ENCODE measurements at places on chromosomes 16 and 17.

DNA sequence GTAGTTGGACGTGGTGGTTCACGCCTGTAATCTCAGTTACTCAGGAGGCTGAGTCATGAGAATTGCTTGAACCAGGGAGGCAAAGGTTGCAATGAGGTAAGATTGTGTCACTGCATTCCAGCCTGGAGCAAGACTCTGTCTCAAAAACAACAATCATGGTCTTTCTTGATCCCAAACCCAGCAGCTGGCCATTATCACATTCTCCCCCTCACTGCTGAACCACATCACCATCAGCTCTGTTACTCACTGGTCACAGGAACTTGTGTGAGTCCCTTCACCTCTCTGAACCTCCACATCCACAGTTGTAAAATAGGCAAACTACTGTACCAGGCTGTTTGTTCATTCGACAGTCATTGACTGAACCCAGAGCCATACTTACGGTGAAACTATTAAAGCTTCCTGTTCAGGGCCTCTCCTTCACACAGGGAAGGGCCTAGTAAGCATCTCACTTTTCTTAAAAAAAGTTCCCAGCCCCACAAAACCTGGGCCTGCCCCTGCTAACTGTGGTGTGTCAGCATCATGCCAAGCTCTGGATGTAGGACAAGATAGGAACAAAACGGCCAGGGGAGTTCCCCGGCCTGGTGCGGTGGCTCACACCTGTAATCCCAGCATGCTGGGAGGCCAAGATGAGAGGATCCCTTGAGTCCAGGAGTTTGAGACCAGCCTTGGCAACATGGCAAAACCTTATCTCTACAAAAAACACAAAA is 104.7 kb downstream of the COPRS start:
- peak; percentile 86 for DNase-seq

DNA sequence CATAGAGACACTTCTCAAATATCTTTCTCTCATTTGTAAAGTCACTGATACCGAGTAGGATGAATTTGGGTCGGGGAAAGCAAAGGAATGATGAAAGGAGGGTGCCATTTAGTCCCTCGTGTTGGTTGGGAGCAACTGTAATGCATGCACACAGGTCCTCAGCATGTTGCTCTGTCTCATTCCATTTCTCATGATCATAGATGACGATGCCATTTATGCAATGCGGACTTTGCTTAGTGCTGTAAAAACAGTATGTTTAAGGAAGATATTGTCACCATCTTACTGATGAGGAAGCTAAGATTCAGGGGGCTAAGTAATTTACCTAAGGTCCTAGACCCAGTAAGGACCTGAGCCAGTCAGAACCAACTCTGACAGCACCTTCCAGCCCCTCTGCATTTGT is 100.1 kb downstream of the AATF start:
- no peak for DNase-seq

- DNase-seq, result no peak
Observed at GRCh38 chr16:35339337-35339736, 1879.9 kb downstream of the TP53TG3F start.

DNA sequence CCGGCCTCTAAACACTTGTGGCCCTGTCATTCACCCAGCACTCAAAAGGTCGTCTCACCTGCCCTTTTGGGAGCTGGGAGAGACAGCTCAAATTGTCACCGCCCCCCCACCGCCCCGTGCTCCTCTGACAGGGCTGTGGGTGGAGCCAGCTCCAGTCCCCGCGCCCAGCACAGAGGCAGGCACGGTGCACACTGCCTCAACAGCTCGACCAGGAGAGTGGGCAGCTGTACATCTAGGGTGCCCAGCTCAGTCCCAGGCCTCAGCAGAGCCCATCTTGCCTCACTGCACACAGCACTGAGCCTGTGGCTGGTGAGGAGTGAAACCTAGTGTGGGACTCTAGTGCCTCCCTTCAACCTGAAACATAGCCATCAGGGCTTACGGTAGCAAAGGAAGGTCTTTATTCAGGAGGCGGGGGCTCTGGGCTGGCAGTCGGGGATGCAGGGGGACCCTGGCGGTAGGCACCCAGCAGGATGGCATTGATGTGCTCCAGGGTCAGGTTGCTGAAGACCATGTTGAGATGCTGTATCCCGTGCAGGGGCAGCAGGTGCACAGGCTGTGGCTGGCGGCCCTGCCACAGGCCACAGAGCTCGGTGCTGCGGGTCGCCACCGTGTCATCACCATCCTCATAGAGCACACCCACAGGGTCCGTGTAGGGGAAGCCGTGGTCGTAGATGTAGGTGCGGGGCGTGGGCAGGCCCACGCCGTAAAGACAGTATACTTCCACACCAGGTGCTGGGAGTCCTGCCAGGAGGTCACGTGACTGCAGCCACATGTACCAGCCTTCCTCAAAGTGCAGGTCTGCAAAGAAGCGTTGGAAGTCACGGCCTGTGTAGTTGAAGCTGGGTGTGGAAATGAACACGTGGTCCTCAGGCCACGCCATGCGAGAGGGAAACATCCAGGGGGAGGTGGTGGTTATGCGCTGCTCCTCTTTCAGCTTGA is 3.1 kb upstream of the PSMB10 start:
- DNase-seq, result no peak

GRCh38 chr16:65349626-65350025 is 227.8 kb upstream of the CDH11 start:
- DNase-seq, result no peak

DNA sequence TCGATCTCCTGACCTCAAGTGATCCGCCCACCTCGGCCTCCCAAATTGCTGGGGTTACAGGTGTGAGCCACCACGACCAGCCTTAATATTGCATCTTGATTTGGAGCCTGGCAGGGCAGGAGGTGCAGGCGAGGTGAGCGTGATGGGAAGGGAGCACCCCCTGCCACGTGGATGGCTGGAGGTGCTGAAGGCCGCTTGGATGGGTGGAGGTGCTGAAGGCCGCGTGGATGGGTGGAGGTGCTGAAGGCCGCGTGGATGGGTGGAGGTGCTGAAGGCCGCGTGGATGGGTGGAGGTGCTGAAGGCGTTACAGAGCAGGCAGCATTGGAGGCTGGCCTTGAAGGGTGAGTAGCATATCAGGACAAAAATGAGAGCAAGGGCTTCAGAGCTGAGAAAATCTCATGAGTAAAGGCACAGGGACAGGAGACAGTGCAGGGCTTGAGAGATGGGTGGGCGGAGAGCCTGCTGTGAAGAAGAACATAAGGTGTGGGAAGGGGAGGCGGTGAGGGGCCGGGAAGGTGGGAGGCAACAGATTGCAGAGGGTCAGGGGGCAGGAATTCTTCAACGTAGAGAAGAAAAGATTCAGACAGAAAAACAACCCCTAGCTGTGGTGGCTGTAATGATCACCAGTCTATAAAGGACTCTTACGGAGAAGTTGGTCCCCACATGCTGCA is 101.7 kb upstream of the SEC14L1 start:
- no peak for DNase-seq

- no peak for DNase-seq
Observed at GRCh38 chr17:27459433-27459832, 3.2 kb downstream of the KSR1 start.

DNA sequence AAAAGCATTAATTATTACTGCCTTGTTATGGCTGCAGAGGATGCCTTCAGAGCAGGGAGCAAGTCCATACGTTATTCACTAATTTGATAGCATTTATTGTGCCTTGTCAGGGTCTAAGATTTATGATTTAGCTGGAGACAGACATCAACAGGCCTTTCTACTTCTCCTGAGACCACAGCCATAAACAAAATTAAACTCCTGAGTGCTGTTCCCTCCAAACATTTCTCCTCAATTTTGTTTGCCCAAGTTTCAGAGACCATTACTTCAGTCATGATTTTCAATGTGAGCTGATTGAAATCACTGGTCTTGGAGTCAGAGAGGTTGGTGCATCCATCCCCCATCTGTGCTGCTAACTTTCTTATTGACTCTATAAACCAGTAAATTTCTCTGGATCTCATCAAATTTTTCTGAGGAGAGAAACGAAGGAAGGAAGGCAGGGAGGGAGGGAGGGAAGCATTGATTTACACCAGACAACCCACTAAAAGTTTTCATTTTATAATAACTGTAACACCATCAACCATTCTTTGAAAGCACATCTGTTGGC is 423.6 kb upstream of the CDH11 start:
- no peak for DNase-seq

GRCh38 chr17:73401911-73402310 is 90.1 kb upstream of the CDC42EP4 start:
- no peak for DNase-seq

DNA sequence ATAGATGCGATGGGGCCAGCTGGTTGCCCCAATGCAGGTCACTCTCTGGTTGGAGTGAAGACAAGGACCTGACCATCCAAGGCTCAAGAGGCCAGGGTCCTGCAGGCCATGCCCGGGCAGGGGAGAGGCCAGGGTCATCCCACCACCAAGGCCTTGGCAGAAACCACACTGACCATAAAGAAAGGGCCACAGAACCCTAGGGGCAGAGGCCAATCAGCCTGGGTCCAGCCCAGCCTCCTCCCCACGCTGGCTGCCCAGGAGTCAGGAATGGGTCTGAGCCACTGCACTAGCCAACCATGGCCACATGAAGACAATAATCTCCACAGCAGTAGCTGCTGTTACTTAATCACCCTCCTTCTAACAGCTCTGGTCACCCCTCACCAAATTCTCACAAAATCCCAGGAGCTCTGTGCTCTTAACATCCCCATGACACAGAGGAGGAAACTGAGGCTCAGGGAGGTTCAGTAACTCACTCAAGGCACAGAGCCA is 10.2 kb upstream of the BCAR1 start:
- no peak for DNase-seq

- DNase-seq, result no peak
Observed at GRCh38 chr17:40425741-40426140, 8.0 kb upstream of the TOP2A start.

- DNase-seq, result no peak
Observed at GRCh38 chr16:80710918-80711317, 93.5 kb downstream of the CDYL2 start.

- DNase-seq, result no peak
Observed at GRCh38 chr16:4011940-4012629, 104.2 kb downstream of the ADCY9 start.

DNA sequence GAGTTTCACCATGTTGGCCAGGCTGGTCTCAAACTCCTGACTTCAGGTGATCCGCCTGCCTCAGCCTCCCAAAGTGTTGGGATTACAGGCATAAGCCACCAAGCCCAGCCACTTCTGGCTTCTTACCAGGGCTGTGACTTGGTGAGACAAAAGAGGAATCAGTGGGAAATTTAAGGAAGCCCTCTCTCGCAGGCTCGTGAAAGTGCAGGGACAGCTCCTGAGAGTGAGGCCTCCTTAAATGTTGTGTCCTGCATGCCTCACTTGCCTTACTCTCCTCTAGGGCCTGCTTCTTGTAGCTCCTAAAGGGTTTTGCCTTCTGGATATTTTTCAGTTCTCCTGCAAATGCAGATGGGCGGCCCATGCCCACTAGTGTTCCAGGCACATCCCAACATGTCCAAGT is 5.2 kb downstream of the AHSP start:
- no peak for DNase-seq

DNA sequence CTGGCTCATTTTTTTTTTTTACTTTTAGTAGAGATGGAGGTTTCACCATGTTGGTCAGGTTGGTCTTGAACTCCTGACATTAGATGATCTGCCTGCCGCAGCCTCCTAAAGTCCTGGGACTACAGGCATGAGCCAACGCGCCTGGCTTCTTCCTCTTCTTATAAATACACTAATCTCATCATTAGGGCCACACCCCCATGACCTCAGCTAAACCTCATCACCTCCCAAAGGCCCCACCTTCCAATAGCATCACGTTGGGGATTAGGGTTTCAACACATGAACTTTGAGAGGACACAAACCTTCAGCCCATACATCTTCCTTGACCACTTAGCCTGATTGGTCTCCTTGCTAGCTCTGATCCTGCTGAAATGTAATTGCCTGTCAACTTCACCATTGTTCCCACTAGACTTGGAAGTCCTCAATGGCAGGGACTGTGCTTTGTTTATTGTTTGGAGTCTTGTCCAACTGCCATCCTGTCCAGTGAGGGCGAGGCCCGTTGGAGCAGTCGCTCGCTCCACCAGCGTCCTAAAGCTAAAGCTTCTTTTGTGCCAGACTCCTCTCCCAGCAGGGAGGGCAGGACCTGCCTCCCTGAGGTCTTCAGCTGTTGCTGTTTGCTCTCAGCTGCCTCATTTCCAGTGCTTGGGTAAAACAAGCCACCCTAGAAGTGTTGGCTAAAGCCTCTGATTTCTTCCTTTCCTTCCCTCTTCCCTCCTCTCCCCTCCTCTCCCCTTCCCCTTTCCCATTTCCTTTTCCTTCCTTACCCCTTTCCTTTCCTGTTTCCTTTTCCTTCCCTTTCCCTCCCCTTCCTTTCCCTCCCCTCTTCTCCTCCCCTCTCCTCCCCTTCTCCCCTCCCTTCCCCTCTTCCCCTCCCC is 85.3 kb downstream of the HAPSTR1 start:
- DNase-seq, result no peak

- no peak for DNase-seq
Observed at GRCh38 chr17:42774066-42774745, 957 bp downstream of the VPS25 start.

GRCh38 chr16:50238868-50239301 is 27.5 kb upstream of the ADCY7 start:
- DNase-seq, result no peak

- DNase-seq, result no peak
Observed at GRCh38 chr17:76485569-76485968, 15.7 kb downstream of the RHBDF2 start.

- DNase-seq, result no peak
Observed at GRCh38 chr16:80346111-80346632, 194.6 kb upstream of the DYNLRB2 start.
